ENCODE measurements at places on chromosomes 12 and 14.

DNA sequence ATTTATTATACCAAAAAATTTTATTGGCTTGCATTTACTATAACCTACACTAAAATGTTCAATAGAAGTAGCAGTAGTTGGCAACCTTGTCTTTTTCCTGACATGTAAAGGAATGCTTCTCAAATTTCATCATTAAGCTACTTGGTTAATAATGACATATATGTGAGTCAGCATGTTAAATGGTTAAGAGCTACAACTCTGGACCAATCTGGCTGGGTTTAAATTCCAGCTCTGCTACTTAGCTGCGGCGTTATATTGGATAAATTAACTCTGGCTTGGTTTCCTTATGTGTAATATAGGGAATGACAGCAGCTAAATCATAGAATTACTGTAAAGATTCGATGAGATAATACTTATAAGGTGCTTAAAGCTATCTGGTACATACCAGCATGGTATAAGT is 53.7 kb upstream of the OTOGL start:
- DNase-seq = no peak

- no peak for DNase-seq
Observed at GRCh38 chr14:85317491-85318021, 212.4 kb upstream of the FLRT2 start.

DNA sequence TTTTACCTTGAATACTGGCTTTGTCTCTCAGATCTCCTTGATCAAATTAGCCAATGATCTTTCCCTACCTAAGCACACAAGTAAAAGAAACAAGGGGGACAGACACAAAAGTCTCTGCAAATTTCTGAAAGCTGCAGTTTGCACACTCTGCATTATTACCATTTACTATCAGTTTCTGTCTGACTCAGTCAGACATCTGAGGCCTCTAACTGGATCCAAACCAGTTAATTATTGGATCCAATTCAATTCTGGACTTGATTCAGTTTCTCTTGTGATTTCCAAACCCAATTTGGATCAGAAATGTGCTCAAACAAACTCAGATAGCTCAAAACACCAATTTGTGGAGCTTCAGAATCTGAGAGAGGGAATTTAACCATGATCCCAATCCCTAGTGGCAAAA is 16.6 kb downstream of the SSTR1 start:
- DNase-seq = no peak

DNA sequence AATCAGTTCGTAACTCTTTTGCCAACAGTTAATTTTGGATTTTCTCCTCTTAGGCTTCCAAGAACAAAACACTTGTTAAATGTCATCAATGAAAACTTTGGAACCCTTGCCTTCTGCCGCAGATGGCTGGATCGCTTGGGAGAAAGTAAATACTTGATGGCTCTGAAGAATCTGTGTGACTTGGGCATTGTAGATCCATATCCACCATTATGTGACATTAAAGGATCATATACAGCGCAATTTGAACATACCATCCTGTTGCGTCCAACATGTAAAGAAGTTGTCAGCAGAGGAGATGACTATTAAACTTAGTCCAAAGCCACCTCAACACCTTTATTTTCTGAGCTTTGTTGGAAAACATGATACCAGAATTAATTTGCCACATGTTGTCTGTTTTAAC is 37.7 kb downstream of the USP44 start:
- DNase-seq = no peak

DNA sequence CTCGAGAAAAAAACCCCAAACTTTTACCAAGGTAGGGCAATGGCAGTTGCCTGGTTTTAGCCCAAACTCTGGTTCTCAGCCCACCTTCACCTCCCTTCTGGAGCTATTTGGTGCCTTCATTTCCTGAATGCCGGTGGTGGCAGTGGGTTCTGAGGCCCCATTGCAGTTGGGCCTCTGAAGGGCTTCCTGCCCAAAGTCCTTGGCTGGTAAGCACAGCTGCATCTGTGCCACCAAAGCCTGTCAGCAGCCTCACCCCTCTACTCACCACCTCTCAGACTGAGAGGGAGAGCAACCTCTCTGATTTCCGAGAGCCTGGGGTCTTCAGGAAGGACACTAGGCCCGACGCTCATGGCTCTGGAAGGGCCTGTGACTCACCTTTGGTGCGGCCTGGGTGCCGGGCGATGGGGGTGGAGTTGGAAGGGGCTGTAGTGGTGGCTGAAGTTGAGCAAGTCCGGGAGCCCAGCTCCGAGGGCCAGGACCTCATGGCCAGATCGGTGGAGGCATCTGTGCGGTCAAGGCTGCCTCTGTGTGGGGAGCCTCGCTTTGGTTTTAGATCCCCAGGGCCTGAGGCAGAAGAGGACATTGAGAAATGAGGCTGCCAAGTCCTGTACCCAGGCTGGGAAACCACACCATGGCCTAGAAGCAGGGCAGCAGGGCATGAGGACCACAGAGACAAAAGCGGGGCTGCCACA is 38.6 kb upstream of the GPR68 start:
- DNase-seq = no peak

DNA sequence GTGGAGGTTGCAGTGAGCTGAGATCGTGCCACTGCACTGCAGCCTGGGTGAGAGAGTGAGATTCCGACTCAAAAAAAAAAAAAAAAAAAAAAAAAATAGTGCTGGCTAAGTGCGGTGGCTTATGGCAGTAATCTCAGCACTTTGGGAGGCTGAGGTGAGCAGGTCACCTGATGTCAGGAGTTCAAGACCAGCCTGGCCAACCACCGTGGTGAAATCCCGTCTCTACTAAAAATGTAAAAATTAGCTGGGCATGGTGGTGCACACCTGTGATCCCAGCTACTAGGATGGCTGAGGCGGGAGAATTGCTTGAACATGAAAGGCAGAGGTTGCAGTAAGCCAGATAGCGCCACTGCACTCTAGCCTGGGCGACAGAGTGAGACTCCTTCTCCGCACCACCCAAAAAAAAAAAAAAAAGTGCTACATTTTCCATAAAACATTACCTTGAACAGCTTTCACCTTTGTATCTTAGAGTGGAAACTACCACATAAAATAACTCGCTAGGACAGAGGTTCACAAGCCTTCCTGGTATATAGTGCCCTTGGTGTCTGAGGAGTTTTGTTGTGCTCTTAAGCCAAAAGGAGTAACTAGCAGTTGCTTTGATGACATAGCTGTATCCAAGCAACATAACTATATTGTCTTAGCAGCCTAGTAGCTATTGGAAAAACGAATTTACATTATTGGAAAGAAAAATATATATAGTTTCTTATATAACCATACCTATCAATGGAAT is 11.1 kb downstream of the PTGES3 start:
- no peak for DNase-seq

GRCh38 chr14:71523630-71524319 is 408.5 kb upstream of the RGS6 start:
- DNase-seq = no peak

GRCh38 chr14:68379510-68380328 is 413.1 kb downstream of the ZFP36L1 start:
- peak; percentile 60 for DNase-seq

- no peak for DNase-seq
Observed at GRCh38 chr12:91413581-91414546, 231.2 kb upstream of the DCN start.

- no peak for DNase-seq
Observed at GRCh38 chr12:110844551-110845338, 2.0 kb upstream of the CCDC63 start.

- DNase-seq = no peak
Observed at GRCh38 chr12:92156139-92156538, 10.5 kb upstream of the BTG1 start.

All from CD4-positive, alpha-beta T cell treated with Interleukin-4 for 4 hours (primary cell).